ENCODE measurements at places on chromosomes 4 and X.

DNA sequence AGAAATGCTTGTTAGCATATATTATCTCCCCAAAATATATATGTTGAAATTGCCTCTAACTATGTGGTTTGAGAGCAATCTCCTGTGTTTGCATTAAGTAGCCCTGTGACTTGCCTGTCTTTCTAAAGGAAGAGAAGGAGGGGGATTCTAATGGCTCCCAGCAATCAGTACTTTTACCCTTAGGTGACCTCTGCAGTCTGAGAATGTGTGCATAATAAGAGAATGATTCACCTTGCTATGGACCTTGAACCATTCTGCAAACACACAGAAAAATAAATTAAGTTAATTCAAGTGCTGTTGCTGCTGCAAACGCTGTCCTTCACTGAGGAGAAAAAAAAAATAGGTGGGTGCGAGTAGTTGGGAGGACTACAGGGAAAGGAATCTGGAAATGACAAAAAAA, 322.2 kb downstream of the IQCM start:
- no peak for DNase-seq

DNA sequence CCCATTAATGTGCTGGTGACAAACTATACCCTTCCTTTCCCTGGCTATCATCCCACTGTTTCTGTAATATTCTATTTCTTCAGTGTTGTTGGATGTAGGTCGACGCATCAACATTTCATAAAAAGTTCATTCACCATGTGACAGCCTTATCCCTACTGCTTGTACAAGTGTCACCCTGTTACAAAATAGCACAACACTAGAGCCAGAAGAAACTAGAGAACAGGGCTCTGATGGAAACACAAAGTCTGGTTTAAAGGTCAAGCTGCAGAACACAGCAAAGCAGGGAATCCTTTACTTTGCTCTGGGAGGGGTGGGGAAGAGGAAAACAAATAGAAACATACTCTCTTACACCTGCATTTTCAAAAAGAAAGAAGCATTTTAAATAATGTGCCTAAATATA, 131.3 kb upstream of the TBC1D9 start:
- no peak for DNase-seq

- no peak for DNase-seq
These were observed 2.0 kb downstream of the NYX start for GRCh38 chrX:41449131-41449530.

- peak; percentile 55 for DNase-seq
These were observed 32.1 kb downstream of the RAP1GDS1 start for GRCh38 chr4:98293104-98293887.

DNA sequence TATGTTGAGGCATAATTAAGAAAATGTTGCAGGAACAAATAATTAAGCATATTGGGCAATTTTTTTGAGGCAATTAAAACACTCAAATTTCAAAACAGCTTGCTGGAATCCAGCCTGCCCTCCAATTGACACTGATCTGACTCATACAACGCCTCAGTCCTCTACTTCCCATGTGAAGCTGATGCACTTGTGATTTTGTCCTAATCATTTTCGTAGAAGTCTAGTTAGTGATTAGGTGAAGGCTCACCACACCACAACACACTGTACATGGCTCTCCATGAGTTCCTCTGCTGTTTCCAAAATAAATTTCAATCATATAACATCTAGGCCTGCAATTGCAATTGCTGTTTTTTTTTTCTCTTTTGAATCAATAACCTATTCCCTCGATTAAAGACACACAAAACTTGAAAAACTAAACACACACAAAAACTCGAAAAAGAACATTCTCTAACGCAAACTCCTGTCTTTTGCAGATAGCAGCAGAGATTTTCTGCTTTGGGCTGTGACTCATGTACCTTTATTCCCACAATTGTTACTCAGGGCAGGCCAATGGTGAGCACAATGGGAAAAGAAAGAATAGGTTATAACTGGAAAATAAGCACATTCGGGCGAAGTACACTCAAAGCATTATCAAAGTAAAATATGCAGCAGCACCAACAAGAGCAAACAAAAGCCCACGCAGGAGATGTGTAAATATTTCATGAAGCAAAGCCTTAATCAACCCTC, 1.7 kb downstream of the GPRIN3 start:
- no peak for DNase-seq

GRCh38 chr4:113997206-113997605, 17.8 kb upstream of the ARSJ start:
- DNase-seq: no peak

GRCh38 chr4:11069083-11069482, 359.6 kb downstream of the HS3ST1 start:
- DNase-seq: no peak

GRCh38 chrX:118221733-118222132, 105.1 kb upstream of the KLHL13 start:
- DNase-seq: no peak

GRCh38 chr4:183220236-183220635, 99.8 kb downstream of the CLDN22 start:
- DNase-seq: no peak

DNA sequence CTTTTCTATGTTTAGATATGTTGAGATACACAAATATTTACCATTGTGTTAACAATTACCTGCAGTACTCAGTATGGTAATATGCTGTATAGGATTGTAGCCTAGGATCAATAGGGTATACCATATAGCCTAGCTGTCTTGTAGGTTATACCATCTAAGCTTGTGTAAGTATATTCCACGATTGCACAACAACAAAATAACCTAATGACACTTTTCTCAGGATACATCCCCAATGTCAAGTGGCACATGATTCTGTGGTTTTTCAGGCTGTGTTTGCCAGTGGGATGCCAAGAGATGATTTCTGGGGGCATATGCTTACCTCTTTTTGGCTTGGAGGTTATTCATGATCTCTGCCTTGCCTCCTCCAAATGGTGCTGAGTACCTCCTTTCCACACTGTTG, 247.2 kb upstream of the CENPE start:
- no peak for DNase-seq

GRCh38 chrX:131356725-131357124, 67.6 kb upstream of the IGSF1 start:
- DNase-seq: no peak

- DNase-seq: peak; percentile 44
These were observed 15.9 kb downstream of the MID1IP1 start for GRCh38 chrX:38817004-38817703.

- no peak for DNase-seq
These were observed 792 bp downstream of the SLC10A4 start for GRCh38 chr4:48483777-48484493.

GRCh38 chr4:89599026-89599425, 237.9 kb downstream of the SNCA start:
- no peak for DNase-seq

DNA sequence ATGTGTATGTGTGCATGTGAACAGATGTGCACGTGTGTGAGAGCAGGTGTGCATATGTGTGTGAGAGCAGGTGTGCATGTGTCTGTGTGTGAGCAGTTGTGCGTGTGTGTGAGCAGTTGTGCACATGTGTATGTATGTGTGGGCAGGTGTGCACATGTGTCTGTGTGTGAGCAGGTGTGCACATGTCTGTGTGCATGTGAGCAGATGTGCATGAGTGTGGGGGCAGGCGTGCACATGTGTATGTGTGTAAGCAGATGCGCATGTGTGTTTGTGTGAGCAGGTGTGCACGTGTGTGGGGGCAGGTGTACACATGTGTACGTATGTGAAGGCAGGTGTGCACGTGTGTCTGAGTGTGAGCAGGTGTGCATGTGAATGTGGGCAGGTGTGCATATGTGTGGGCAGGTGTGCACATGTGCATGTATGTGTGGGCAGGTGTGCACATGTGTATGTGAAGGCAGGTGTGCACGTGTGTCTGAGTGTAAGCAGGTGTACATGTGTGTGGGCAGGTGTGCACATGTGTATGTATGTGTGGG, 66.5 kb upstream of the LRPAP1 start:
- DNase-seq: no peak

DNA sequence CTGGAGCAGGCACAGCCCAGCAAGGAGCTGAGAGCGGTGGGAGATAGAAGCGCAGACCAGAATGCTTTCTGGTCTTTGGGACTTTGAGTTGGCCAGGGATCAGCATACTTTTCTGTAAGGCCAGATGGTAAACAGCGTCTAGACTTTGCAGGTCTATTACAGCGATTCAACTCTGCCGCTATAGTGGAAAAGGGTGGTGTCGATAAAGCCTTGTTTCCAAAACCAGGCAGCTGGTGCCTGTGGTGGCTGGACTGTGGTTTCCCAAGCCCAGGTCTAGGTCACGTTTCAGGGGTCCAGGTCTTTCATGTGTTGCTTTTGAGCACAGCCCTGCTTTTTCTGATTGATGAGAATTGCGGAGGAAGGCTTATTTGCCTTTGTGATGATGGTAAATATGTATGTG, 40.1 kb downstream of the HTT-AS start:
- no peak for DNase-seq

GRCh38 chrX:13864264-13864663, 47.4 kb upstream of the GPM6B start:
- no peak for DNase-seq

- no peak for DNase-seq
These were observed 16.1 kb downstream of the TNIP3 start for GRCh38 chr4:121148000-121148399.

DNA sequence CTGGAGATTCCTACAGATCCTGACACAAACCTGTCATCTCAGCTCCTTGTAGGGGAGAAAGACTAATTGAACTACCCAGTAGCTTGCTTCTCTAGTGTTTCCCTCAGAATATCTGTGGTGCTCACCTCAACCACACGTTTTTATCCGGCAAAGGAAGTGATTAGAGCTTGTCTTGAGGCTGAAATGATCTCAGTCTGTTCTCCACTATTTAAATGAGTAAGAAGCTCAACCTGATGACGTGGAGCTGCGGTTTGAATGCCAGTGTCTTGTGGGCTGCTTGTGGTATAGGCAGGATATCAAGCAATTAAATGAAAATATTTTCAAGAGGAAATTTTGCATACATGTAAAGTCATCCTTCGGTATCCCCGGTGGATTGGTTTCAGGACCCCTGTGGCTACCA, 270.2 kb downstream of the TLL1 start:
- DNase-seq: no peak

- DNase-seq: no peak
These were observed 34.8 kb downstream of the F11 start for GRCh38 chr4:186300659-186301390.

GRCh38 chrX:44451056-44451455, 91.6 kb downstream of the FUNDC1 start:
- no peak for DNase-seq

GRCh38 chrX:71859637-71860036, 51.0 kb upstream of the NHSL2 start:
- peak; percentile 51 for DNase-seq

- no peak for DNase-seq
These were observed 22.2 kb downstream of the PSAPL1 start for GRCh38 chr4:7412554-7412912.

- no peak for DNase-seq
These were observed 148.1 kb upstream of the SH3RF1 start for GRCh38 chr4:169418846-169419245.

- DNase-seq: no peak
These were observed 273.3 kb upstream of the RASGEF1B start for GRCh38 chr4:81745050-81745449.

DNA sequence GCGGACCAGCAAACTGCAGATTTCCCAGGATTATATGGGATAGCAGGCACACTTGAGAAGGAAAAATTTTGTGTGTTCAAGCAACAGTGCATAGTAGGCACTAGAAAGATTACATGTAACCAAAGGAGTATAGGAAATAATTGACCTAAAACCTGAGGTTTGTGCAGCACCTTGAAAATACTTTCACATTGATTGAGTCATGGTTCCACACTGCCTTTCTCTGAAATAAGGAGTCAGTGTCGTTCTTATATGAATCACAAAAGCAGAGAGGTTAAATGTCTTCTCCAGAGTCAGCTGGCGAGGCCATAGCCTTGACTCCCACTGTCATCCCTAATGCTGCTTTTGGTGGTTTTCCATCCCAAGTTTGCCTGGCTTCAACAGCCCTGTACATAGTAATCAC, 138.9 kb downstream of the SOWAHB start:
- no peak for DNase-seq

DNA sequence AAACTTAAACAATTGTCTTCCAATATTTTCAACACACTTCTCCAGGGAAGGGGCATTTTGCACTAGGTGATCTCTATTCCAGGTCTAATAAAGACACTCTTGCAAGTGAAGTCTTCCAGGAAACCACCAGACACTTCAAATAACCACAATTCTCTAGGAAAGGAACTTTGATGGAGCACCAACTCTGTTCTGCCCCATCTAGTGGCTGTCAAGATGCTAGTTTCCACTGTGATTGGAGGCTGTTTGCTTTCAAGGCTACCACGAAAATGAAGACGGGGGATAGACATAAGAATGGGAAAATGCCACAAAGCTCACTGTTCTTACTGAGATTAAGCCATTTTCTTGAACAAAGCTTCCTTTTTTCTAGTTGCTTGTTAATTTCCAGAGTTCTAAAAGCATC, 100.6 kb upstream of the F9 start:
- DNase-seq: peak; percentile 2

DNA sequence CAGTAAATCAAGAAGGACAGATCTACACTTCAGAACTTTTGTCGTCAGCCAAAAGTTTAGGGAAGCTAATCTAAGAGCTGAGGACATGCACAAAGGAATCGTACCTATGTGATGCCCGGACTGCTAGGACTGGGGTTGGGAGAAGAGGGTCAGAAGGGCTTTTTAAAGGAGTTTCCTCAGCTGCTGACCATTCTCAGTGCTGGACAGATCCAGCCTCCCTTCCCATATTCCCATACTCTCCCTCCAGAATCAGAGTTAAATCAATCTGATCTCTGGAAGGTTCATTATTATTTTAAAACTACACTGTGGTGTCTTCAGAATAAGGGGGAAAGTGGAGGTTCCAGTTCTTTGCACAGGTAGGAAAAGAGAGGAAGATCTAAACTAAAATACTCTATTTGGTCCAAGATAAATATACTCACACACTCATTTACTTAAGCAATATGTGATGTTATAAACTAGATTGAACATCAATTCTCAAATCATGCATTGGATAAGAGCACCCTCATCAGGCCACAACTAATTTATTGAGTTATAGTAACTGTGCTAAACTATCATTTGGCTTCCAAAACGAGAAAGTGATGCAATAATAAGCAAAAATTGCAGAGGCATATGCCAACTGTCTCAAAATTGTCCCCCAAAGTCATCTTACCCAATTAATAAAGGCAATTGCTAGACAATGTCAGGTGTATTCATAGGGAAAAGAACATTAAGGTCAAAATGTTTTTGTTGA, 124.7 kb downstream of the HNRNPD start:
- DNase-seq: peak; percentile 5

DNA sequence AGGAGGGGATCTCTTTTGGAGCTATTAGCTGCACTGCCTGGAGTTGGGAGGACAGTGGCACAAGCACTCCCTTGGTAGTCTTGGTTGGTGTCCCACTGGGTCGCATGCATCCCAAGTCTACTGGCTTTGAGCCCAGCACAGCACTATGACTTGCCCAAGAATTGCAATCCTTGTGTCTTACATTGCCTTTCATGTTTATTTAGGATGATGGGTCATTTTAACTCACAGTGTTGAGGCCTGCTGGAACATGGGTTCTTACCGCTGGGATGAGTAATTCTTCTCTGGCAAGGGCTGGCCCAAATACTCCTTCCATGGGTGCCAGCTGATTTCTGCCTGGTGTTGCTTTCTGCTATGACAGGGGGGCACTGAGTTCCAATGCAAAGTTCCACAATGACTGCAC, 185.5 kb downstream of the TEX13C start:
- no peak for DNase-seq

All from Ammon's horn (tissue), 1 donor.